ENCODE measurements at places on chromosomes 13 and 19.

DNA sequence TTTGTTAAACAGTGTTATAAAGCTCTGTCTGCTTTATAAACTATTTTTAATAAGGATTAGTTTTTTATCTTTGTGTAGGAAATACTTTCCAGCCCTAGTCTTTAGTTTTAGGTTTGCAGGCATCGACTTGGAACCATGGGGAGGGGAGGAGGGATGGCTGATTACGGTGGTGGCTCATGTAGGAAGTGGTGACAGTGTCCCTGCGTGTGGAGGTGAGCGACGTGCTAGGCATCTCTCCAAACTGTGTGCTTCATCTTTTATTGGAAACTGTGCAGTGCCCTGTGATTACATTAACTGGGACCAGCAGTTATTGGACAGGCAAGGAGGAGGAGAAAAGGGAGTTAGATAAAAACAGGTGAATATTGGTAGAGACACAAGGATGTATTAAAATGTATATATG lies 203.8 kb downstream of the ATP8A2 start:
- no peak for DNase-seq

DNA sequence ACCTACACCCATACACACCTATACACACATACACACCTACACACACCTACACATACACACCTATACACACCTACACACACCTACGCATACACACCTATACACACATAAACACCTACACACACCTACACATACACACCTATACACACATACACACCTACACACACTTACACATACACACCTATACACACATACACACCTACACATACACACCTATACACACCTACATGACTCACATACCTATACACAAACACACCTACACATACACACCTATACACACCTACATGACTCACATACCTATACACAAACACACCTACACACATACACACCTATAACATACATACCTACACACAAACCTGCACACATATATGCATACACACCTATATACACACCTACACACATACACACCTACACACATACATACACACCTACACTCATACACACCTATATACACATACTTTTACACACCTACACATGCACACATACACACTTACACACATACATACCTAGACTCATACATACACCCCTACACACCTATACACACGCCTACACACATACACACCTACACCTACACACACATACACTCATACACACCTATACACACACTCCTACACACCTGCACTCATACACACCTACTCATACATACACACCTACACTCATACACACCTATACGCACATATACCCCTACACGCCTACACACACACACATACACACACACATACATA lies 286.7 kb upstream of the MAB21L1 start:
- DNase-seq = no peak

DNA sequence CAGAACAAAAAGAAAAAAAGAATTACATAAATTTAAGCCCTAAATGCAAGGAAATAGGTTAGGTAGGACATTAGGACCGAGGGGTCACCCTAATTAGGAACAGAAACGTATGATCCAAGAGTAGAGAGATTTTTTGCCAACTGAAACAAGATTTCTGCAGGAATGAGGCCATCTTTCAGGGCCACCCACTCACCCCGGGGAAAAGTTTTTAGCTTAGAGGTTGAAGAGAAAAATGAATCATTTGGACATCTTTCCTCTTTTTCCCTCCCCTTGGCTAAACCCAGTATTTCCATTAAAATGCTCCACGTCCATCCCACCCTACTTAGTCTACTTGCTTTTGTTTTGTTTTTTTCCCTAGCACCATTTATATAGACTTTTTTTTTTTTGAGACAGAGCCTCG lies 10.6 kb upstream of the PNMA8A start:
- DNase-seq = no peak

- DNase-seq = no peak
Measured at GRCh38 chr13:43475140-43475539, 311.6 kb downstream of the ENOX1 start.

Measured in activated CD8-positive, alpha-beta memory T cell treated with anti-CD3 and anti-CD28 coated beads for 1 hour (primary cell).